ENCODE measurements at places on chromosomes 2 and 18.

DNA sequence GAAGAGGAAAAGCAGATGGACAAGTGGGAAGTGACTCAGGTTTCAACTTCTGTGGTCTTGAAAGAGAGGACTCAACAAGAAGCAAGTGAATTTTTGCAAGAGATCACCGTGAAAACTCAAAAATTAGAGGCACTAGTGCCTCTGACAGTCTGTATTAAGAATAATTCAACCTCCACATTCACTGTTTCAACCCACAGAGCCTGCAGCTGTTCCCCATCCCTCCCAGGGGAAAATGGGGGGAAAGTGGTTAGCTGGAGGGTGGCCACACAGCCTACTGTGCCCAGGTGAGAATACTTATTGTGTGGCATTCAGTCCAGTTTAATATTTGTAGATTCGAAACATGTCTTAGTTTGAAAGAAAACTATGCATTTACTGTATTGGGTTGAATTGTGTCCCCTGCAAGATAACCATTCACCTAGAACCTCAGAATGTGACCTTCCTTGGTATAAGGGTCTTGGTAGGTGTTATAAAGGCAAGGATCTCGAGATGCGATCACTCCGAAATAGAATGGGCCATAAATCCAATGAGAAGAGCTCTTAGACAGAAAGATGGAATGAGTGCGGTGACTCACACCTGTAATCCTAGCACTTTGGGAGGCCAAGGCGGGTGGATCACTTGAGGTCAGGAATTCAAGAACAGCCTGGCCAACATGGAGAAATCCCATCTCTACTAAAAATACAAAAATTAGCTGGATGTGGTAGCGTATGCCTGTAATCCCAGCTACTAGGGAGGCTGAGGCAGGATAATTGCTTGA is 94.3 kb downstream of the IRS1 start:
- no peak for DNase-seq

DNA sequence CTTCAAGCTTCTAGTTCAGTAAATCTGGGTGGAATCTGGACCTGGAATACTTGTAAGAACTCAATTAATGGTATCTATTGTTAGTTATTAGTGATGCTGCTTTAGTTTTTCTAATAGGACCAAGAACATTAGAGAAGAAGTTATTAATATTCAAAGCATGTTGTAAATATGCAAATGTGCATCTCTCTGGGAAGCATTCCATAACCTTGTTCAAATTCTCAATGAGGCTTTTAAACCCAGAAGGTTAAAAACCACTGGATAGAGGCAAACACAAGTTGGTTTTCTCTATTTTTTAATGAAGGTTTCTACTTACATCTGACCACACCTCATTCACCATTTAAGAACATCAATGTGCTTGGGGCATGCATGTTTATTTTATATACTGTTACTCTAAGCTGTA is 16.1 kb upstream of the ACVR1C start:
- no peak for DNase-seq

- no peak for DNase-seq
These were observed 83.3 kb downstream of the ICOS start for GRCh38 chr2:204019572-204020501.

DNA sequence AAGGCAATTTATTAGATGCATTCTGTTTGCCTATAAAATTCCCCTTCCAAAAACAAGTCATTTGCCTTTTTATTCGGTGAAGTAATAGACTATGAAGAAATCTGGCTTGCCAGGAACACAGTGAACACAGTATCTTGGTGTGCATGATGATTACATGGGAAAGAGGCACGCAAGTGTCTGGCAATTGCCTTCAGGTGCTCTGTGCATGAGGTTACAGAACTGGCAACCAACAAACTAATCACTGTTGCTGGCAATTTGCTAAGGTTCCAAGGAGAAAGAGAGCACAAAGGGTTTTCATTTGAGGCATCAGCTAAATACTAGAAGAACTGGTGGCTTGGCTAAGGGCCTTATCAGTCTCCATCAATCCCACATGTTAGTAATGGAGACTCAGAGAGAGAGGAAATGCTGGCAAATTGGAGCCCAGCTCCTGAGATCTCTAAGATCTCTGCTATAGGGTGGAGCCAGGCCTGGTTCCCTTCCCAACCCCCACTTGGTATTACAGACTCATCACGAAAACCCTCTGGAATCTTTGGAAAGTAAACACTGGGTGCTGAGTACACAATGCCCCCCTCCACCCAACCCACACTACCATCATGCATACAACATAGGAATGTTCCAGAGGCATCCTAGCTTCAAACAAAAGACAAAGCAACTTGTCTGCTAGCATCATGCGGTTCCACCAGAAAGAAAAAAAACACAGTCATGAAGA is 10.4 kb downstream of the RNF152 start:
- no peak for DNase-seq

DNA sequence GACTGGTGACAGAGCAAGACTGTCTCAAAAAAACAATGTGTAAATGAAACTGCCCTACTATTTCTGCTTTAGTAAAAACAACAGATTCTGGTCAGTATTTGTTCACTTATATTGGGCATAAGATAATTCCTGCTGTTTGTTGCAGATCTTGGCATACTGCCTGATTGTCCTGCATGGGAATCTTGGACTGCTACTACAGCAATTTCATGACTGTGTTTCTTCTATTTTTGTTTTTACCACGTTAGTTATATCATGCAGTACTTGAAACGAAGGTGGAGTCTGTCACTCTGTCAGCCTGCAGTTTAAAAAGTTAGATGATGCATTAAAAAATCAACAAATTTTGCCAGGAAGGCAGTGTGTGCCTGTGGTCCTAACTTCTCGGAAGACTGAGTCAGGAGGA is 14.2 kb upstream of the CLASP1 start:
- DNase-seq = no peak

GRCh38 chr2:187529977-187530721 is 24.1 kb downstream of the TFPI start:
- no peak for DNase-seq

- DNase-seq = no peak
These were observed 123.9 kb downstream of the ZNF532 start for GRCh38 chr18:58988600-58988999.

DNA sequence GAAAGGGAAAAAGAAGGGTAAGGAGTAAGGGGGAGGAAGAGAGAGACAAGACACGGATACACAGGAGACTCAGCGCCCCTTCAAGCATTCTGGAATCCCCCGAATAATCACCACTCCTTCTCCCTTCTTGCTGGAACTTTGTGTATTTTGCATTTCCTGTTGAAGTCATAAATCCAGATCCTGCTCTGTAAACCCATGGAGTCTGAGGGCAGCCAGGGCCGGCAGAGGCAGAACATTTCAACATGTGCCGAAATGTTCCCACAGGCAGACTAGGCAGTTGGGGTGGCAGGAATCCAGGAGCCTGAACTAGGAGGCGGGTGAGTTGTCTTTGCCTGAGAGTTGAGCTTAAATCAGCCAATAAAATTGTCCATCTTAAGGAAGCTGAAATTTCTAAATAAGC is 193.1 kb downstream of the SH3RF3 start:
- no peak for DNase-seq

- DNase-seq = no peak
These were observed 38.4 kb downstream of the ZAP70 start for GRCh38 chr2:97751752-97752151.

DNA sequence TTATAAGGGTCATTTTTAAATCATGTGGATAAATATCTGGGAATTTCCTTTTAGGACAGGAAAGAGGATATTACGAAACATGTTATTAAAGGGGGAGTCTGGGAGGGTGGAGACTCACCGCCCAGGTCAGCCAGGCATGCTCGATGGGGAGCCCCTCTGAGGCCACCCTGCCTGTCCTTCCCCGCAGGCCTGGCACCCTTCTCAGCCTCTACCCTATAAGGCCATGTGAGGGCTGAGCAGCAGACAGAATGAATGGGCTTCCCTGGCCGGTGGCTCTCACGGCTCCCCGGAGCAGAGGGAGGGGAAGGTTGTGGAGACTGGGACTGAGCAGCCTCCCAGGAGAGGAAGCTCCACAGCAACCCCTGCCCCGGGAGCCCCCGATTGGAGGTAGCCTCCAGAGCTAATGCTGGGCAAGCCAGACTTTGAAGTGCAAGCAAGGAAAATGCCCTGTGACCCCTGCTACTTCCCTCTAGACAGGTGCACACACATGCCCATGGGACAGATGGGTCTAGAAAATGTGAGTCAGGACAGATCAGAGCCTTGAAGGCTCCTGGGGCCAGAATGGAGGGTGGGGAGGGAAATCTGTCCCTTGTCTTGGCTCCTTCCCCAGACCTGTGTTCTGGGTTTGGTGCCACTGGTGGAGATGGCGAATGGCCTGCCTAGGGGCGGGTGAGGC is 13.2 kb upstream of the ARMC9 start:
- DNase-seq = no peak

DNA sequence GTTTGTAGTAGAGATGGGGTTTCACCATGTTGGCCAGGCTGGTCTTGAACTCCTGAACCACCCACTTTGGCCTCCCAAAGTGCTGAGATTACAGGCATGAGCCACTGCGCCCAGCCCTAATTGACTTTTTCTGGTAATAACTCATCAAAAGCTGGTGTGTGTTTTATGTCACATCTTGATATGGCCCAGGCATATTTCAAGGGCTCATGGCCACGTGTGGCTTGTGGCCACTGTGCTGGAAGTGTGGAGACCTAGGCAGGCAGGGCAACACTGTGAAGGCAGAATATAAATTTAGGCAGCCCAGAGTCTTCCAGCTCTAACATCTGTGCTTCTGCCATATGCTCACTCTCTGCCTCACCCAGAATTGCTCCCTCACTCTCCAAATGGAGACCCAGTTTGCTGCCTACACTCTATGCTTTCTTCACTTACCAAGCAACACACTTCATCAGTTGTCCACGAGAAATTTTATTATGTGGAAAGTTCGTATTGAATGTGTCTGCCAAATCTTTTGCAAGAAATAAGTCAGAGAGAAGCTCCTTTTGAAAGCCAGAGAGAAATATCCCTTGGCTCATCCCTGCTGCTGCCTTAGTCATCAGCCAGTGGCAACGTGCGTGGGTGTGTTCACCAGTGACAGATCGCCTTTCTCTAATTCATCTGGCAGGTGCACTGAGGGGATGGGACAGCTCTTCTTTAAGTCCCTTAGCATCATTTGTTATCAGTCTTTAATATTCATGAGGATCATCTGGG is 129.4 kb upstream of the CXCR4 start:
- DNase-seq = no peak

GRCh38 chr2:217913436-217913835 is 89.4 kb downstream of the TNS1 start:
- no peak for DNase-seq

DNA sequence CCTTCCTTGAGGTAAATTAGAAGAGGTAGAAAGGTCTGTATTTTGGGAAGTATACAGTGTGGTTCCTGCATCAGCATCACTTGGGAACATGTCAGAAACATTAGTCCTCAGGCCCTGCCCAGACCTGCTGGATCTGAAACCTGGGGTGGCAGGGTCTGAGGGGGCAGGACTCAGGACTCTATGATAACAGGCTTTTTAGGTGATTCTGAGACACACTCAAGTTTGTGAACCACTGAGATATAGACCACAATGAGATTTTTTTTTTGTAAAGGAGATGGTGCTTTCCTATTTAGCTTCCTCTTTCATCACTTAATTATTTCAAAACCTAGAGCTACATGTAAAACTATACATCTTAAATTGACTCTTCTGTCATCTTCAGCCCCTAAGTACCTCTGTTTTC is 262.7 kb upstream of the SPOPL start:
- DNase-seq = no peak

DNA sequence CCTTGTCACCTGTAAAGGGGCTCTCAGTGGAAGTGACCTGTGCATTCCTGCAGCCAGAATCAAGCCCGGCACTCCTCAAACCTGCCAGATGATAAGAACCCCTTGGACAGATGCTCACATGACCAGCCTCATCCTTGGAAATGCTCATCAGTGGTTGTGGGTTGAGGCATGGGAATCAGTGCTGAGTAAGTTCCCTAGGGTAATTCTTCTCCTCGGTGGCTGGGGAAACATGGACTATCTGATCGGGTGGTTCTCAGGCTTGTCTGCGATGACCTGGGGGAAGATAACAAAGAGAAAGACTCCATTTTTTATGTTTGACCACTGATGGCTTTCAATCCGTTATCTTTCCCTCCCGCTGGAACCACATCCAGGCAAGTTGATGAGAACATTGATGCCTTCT is 84.0 kb downstream of the SPP2 start:
- no peak for DNase-seq

Measured in stimulated activated CD8-positive, alpha-beta memory T cell treated with anti-CD3 and anti-CD28 coated beads, Interleukin-7, amount 100 ng/mL, for 24 hours (primary cell).